Fibroblast of skin of left quadriceps (primary cell): ENCODE measurements at places on chromosomes 7 and 10.

DNA sequence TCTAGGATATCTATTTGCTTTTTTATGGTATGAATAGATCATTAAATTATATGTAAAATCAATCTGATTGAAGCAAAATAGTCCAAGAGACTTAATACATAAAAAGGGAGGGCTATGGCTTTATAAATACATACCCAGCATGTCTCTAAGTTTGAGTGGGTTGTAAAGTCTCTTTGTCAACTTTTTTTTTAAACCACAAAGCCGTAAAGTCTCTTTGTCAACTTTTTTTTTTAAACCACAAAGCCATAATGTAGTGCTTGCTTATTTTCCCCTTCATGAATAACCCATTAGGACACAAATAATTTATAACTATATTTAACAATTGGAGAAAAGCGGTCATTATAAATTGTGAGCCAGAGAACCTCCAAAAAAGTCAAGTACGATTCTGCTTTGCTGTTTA lies 5.7 kb downstream of the HECTD2 start:
- DNase-seq, result no peak

DNA sequence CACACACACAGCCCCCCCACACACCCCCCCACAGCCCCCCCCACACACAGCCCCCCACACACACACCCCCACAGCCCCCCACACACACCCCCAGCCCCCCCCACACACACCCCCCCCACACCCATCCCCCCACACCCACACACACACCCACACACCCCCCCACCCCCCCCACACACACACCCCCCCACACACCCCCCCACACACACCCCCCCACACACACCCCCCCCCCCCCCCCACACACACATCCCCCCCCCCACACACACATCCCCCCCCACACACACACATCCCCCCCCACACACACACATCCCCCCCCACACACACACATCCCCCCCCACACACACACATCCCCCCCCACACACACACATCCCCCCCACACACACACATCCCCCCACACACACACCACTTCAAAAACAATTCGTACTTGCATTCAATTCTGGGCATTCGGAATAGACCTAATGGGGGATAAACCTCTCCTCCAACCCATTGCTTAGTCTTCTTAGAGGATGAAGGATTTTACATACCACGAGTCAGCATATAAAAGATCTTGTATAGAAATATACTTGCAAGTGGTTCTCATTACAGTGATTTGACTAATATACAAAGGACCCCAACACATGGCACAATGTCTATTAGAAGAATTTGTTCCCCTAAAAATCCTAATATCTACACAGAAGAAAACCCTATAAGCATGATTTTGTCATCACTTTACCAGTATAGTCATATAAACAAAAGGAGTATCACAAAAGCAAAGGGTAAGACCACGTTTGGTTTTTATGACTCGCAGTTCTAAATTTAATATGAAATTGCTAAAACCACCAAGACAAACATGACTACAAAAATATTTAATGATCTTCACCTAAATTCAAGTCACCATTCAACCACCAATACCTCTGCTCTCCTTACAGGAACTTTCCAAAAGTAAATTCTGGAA lies 80.9 kb downstream of the DIP2C start:
- no peak for DNase-seq

DNA sequence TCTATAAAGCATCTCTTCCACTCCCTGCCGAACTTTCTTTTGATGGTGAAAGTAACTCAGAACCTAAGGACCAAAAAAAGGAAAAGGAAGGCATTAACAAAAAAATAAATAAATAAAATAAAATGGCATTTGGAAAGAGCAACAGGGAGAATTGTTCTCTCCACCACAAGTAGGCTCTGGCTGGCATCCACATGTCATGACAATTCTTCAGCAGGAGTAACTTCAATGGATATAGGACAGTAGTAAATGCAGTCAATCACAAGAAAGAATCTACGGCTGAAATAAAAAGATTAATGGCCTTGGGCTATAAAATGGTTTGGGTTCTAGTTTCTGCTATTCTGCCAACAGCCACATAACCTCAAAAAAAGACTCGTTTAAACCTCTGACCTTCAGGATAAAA lies 23.9 kb downstream of the NCAPG2 start:
- no peak for DNase-seq

DNA sequence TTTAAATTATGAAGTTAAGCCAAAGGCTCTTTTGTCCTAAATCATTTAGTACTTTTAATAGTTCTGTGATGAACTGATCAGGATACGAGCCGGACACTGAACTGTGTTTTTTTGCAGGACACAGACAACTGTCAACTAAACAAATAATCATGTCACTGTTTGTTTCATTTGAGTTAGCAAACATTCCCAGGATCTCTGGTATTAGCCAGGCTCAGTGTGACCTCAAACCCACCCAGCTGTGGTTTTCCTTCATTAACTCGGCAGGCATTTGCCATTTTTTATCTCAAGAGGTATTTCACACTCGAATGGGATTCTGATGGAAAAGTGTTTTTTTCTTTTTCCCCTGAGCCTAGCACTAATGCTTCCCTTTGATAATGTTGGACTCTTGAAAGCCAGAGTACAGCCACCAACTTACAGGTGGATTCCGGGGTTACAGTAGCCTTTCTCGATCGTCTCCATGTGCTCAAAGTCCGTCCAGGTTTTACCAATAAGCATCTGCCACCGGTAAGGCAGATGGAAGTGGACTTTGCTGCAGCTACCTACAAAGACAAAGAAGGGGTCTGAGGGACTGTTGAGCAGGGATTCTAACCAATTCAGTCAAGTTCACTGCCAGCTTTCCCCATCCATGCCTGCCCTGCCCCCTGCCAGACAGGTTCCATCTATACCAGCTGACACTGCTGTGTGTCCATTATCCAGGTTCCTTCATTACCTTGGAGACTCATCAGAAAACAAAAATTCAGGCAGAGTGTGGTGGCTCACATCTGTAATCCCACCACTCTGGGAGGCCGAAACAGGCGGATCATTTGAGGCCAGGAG lies 33.4 kb downstream of the ZC3HAV1 start:
- no peak for DNase-seq

DNA sequence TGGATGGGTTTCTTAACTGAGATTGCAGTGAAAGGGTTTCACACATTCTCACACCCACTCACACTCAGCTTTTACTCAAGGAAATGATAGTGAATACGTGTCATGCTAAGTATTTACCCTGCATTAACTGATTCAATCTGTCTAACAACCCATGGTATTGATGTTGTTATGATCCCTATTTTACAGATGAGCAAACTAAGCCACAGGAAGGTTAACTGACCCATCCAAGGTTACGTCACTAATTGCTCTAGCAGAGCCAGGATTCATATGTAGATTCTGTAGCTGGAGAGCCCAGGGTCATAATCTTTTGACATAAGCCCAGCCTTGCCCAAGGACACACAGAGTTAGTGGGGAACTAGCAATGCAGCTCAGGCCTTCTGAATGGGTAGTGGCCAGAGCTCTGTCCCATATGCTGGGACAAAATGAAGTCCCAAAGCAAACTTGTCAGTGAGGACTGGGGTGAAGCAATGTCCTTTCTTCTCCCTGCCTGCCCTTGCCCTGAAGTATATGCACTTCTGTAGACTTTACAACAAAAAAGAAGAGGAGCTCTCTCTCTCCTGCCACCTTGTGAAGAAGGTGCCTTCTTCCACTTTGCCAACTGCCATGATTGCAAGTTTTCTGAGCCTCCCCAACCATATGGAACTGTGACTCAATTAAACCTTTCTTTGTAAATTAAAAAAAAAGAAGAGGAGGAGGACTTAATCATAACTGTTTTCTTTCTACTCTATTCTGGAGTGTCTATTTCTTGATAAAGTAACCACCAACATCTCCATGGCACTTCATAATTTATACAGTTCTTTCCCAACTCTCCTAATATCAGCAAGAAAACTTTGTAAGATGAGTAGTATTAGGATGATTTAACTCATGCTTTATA lies 4.9 kb upstream of the CYP3A7 start:
- DNase-seq, result no peak

DNA sequence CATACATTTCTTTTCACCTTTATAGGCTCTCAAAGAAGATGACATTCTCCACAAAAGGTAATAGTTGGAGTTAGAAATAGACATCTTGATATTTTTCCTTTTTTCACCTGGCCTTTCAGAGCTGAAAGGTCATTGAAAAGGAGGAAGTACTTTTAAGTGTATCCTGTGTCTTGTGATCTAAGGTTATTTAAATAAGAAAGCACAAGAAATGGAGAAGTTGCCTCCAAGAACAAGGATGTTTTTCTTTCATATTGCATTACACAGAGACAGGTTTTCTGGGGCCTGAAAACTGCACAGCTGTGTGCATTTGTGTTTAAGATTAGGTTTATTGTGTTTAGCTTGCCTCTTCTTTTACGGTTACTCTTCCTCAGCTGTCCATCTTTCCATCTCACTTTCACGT lies 103.4 kb upstream of the SEMA3D start:
- DNase-seq, result no peak

GRCh38 chr7:129825209-129825970 lies 127.4 kb downstream of the UBE2H start:
- DNase-seq, result peak; percentile 27

GRCh38 chr7:153887749-153888569 lies 164.2 kb upstream of the DPP6 start:
- DNase-seq, result no peak

GRCh38 chr10:62154231-62154630 lies 114.4 kb downstream of the RTKN2 start:
- DNase-seq, result no peak

DNA sequence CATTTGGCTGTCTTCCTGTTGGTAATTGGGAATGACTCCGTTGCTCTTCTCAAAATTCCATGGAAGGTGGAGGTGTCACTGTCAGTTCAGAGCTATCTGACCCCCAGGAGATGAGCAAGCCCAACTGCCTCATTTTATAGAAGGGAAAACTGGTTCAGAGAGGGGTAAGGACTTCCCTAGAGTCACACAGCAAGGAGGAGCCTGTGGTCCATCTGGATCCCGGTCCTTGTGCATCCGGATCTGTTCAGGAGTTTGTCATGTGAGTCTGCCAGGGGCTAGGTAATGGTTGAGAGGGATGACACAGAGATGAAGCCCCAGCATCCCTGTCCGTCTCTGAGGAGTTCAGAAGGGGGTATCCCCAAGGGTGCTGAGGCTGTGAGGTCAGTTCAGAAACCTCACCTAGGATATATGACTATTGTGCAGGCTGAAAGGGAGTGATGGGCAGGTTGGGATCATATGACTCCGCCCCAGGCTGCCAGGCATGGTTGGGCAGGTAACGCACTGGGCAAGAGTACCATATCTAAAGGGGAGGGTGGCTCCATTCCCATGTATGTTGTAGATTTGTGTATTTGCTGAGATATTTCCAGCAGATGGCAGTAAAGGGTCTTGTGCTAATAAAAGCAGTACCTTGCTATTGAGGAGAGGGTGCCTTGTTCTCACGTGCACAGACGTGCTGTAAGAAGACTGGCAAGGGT lies 16.0 kb upstream of the SLC29A3 start:
- peak; percentile 15 for DNase-seq

DNA sequence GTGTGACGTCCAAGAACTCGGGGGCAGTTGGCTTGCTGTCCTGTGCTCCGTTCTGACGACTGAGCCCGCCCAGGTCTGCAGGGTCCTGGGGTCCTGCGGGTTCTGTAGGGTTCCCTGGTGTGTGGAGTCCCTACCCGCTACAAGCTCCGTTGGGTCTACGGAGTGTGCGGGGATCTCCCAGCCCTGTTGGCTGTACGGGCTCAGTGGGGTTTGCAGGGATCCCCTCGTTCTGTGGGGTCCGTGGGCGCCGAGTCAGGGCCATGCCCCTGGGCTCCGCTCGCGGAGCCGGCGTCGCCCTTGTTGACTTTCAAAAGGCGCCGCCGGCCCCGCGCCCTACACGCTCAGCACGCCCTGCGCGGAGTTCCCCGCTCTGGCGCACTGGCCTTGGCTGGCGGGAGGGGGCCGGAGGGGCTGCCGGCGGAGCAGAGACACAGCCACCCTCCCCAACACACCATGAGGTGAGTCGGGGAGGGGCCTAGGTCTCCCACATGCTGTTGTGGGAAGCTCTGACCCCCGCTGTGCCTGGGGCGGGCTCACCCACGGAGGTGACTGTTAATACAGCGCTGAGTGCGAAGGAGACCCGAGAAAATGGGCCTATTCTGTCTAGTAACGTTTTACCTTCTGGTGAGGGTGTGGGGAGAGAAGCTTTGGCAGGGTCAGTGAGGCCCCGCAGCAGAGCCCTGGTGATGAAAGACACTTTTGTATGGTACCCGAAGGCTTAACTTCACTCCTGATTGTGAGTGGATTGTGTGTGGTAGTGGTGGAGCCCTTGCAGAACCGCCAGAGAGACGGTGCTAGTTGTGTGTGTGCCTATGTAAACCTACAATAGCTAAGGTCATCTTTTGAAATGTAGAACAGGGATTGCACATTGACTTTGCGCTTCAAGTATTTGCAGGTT lies 8.1 kb downstream of the TASOR2 start:
- DNase-seq, result no peak

GRCh38 chr10:74906611-74907198 lies 80.3 kb downstream of the KAT6B start:
- DNase-seq, result no peak

DNA sequence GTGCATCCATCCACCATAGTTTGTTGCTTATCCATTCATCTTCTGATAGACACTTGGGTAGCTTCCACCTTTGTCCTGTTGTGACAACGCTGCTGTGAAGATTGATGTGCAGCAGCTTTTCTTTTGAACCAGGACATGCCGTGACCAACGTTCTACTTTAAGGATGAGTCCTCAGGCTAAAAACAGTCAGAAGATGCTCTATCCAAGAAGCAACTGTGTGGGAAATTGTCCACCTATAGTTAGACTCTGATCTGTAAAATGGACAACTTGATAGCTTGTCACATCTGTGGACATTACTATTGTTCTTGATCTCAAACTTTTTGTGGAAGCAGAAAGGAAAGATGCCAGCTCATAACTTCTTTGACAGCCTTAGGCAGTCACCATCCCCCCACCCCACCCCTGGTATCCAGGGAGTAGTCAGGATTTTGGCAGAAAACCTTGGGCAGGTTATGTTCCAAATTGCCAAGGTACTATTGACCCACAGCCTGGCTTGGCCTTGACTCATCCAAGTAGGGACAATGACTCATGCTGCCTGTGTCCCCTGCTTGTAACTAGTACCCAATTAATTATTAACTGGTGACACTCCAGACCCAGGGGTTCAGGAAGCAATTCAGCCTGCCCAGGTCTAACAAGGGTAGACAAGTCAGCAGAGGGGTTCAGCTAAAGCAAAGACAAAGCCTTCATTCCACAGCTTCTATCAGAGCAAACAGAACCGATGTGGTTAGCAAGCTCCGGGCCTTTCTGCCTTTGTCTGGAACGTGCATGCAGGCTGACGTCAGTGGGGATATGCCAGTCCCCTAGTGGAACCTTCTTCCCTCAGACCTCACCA lies 99.6 kb upstream of the ANLN start:
- no peak for DNase-seq

- DNase-seq, result no peak
Observed at GRCh38 chr10:62992145-62992721, 140.9 kb upstream of the NRBF2 start.
